ENCODE measurements at places on chromosomes 2 and 18.

- DNase-seq, result no peak
Observed at GRCh38 chr2:228878138-228878537, 392.9 kb downstream of the PID1 start.

DNA sequence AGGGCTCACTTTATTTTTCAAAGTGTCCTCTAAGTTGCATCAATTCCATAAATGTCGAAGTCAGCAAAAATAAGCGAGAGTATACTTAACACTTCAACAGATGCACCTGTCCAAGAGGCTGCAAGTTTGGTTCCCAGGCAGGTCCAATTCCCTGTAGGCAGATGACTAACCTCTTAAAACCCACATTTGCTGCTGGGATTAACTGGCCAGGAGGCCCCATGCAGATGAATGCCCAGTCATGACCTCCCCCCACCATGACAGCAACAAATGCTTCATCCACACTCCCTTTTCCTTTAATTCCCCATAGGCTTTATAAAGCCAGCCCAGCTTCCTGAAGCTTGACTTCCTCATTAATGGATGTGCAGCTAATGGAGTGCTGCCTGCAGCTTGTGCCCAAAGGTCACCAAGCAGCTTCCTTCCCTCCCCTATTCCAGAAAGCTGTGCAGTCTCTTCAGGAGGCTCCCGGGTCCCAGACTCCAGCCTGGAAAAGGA is 35.7 kb downstream of the REEP1 start:
- no peak for DNase-seq

GRCh38 chr2:39636306-39636705 is 29.4 kb upstream of the TMEM178A start:
- no peak for DNase-seq

GRCh38 chr2:68458981-68459380 is 8.1 kb downstream of the FBXO48 start:
- DNase-seq, result no peak

DNA sequence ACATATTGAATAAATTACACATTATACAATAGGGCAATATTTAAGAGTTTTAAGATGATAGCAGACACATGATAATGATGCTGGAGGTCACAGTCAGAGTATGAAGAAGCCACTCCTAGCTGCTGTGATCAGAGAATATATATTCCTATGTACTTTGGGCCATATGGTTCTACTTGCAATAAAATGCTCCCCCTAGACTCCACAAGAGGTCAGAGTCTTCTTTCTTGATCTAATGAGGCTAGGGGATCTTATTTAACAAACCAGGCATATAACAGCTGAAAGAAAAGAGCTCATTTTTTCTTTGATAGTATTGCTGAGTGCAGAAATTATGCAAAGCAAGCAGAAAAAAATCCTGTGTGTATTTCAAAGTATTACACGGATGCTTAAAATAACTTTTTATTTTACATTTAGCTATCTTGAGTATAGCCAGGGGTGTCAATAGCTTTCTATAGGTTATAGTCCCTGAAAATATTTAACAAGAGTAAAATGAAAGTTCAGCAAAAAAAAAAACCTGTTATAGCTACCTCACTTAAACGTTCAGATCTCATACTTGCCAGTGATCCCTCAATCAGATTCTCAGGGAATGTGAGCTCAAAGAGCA is 748.7 kb upstream of the CHAC2 start:
- DNase-seq, result no peak

DNA sequence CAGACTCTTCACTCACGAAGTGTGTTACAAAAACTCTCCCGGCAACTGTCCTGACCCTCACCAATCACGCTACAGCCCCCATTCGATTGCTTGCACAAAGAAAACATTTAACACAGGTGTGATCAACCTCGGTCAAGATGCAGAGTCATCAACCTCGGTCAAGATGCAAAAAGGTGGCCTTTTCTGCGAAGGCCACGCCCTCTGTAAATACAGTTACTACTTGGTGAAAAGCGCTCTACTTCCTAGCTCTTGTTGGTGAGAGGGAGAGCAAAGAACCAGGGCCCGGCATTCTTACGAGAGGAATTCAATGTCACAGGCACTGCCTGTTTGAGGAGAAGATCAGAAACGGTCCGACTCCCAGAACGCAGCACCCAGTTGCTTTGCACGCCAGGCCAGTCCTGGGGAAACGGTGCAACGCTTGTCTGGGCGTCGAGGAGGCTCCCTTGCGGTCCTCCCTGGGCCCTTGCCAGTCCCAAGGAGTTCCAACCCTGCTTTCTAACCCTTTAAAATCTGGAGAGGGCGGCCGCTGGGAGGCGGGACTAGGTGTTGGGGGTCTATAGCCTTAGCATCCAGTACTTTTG is 1.9 kb downstream of the PIEZO2 start:
- no peak for DNase-seq

- DNase-seq, result no peak
Observed at GRCh38 chr18:46497129-46497528, 159.9 kb downstream of the LOXHD1 start.

DNA sequence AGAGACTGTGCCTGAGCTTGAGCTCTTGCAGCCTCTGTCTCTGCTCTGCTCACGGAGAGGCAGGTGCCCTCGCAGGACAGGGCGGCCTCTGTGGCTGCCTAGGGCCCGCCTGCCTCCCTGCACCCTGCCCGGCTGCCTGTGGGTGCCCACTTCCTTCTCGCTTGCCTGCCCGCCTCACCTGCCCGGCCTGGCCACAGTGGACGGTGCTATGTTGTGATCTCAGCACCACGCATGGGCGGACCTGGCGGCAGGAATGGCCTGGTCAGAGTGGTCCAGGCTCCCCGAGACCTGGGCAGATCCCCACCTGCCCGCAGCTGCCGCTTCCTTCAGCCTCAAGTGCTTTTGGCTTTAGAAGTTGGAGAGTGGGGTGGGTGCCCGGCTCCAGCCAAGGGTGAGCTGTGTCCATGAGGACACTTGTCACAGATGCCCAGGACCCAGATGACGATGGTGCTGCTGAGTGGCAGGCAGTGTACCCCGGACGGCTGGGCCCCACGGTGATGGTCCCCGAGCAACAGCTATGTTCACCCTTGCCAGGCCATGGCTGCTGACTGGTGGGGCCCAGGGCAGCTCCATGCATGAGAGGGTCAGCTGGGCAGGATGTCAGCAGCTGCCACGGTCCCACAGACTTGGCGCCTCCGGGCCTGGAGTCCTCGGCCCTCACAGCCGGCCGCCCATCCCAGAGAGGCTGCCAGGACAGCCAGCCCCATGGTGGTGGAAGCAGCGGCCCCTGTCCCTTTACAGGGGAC is 25.3 kb downstream of the RTP5 start:
- DNase-seq, result no peak

DNA sequence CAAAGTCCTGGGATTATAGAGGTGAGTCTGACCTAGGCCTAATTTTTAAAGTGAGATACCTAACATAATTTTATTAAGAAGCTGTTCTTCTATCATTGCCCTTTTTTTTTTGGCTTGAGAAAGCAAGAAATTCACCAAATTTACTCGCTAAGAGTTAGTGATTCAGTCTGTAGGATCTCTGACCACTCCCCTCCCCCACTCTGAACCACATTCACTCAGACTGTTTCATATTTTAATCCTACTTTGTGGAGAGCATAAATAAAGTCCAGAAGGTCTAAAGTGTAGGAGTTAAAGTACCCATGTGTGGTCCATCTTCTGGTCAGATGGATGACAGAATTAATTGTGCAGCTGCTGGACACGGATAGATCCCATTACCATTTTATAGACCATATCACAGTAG is 115.8 kb upstream of the MGAT5 start:
- DNase-seq, result no peak

GRCh38 chr2:202950592-202950991 is 38.5 kb downstream of the CARF start:
- DNase-seq, result no peak

GRCh38 chr2:151237422-151238025 is 24.1 kb downstream of the RBM43 start:
- no peak for DNase-seq

DNA sequence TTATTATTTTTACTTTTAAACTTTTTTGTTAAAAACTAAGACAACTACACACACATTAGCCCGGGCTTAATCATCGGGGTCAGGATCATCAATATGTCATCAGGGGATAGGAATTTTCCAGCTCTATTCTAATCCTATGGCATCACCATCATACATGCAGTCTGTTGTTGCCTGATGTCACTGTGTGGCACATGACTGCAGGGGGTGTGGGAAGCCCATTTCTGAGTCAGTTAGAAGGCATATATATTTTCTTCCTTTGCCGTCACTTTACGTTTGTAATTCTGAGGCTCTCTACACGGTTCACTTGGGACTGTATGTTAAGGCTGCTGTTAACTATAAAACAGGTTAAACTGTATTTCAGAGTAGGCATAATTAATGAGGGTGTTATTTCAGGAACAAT is 144.4 kb upstream of the ITGA6 start:
- no peak for DNase-seq

GRCh38 chr2:233204286-233204936 is 47.1 kb upstream of the ATG16L1 start:
- no peak for DNase-seq

- DNase-seq, result no peak
Observed at GRCh38 chr2:98122524-98122923, 35.6 kb downstream of the VWA3B start.

DNA sequence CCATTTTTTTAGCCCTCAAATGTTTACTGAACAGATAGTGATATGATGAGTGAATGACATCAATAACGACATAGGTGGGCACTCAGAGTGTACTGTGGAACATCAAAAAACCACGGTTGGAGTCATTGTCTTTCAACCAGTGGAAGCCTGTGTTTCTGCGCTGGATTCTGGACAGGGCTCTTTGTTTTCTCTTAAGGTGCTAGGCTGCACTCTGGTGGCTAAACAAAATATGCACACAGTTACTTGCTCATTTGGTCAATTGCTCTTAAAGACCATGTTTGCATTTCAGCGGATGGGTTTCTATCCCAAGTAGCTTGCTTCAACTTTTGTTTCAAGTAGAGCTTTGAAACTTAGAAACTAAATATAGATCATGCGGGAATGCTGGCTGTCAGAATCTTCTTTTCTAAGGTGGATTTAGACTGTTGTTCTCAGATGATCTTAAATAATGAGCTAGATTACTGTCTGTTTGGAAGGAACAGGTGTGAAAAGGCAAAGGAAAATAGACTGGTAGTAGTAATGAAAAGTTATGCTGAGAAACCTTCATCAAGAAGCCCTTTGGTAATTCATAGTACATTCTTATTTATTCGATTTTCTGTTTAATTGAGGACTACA is 48.5 kb upstream of the LYPD6B start:
- DNase-seq, result peak; percentile 32

Measured in CD4-positive, alpha-beta T cell treated with Interferon gamma for 1 hour (primary cell).